Cerebellar cortex (tissue), 1 donor: ENCODE measurements at places on chromosomes 12 and 14.

DNA sequence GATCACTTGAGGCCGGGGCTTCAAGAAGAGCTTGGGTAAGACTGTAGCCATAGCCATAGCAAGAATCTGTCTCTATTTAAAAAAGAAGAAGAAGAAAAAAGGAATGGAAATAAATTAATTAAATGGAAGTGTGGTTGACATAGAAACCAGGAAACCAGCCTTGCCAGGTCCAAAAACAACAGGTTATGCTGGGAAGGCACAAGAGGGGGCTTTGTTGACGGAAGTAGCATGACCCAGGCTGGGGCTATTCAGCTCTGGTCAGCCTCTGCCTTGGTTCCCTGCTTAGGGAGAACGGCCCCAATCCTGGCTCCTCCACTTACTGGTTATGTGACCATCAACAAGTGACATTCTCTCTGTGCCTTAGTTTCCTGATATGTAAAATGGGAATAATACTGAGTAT is 14.4 kb upstream of the GPR68 start:
- no peak for DNase-seq

DNA sequence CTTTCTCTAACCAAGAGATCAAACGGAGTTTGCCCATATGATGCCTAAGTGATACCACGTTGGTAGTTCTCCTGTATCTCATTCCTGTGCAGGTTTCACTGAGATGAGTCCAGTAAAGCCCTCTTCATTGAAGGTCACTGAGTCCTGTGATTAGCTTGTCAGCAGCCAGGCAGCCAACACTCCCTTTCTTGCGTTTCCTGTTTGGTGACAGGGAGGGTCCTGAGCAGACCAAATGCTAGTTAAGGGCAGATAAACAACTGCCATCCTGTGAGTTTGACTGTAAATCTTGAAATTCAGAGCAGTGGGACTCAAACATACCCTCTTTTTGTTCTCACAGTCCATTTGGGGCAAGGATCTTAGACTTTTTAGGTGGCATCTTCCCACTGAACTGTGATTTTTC is 39.4 kb downstream of the ZNF641 start:
- no peak for DNase-seq

GRCh38 chr12:92027243-92027642 is 118.4 kb downstream of the BTG1 start:
- DNase-seq = no peak

- DNase-seq = no peak
Observed at GRCh38 chr12:44677724-44678123, 198.4 kb downstream of the NELL2 start.

DNA sequence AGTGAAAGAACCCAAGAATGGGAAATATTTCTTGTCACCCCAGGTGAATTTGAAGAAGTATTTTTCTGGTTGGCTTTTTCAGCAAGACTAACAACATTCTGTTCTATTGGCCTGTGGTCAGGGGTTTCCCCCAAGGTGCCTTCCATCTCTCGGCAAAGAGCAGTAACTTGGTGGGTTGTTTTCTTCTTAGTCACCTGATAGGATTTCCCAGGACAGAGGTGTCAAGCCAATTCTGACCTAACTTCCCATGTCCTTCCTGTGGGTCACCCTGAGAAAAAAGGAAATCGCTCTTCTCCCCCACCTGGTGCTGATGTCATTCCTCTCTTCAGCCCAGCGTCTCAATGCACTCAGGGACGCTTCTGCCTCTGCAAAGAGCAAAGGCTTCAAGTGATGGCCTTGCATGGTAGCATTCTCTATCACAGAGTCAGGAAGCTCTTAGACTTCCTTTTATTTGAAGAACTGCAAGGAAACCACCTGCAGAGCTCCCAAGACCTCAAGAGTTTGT is 16.1 kb upstream of the IFNG start:
- no peak for DNase-seq

- DNase-seq = no peak
Observed at GRCh38 chr12:48739618-48740269, 23.2 kb upstream of the CCNT1 start.

DNA sequence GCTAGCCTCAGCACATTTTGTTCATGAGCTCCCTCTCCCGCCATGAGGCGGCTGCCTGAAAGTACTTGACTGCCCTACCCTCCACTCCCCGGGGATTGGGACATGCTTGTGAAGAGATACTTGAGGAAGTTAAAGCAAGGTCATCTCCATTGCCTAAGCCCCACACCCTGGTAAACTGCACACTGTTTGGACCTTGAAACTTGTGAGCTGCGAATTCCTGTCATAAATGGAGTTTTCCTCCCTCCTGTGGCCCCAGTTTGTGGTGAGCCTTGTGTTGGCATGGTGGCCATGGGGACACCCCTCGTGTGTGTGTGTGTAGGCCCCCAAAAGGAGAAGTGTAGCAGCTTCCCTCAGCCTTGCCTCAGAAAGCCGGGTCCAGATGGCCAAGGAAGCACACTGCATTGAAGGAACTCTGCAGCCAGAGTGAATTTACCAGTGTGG is 395.5 kb downstream of the ZFP36L1 start:
- no peak for DNase-seq

- DNase-seq = no peak
Observed at GRCh38 chr12:6069437-6070093, 54.9 kb downstream of the VWF start.

DNA sequence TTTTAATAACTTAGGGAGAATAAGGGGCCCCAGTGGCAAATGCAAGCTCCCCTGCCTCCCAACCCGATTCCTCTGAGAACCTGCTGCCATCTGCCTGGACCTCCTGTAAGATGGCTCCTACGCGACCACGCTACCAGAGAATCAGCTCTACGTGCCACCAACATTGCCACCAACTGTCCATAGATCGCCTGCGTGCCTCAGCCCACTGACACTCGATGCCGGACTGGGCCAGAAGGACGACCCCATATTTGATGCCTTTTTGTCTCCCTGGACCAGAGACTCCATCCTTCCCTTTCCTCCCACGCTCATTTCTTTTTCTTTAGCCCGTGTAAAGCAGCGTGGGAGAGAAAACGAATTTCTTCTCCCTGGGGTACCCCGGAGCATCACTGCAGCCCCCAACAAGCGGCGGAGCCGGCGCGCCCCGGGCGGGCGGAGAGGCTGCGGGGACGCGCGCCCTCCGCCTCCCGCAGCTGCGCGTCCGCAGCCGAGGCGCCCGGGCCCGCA is 565 bp upstream of the KLHL42 start:
- DNase-seq = peak; percentile 58

GRCh38 chr12:131066207-131066885 is 112.6 kb downstream of the ADGRD1 start:
- no peak for DNase-seq

- DNase-seq = no peak
Observed at GRCh38 chr14:65966188-65966587, 520.0 kb upstream of the CCDC196 start.

- DNase-seq = peak; percentile 79
Observed at GRCh38 chr14:20679907-20680306, 4.5 kb upstream of the RNASE4 start.

GRCh38 chr14:34749408-34749807 is 35.0 kb upstream of the CFL2 start:
- no peak for DNase-seq

- peak; percentile 89 for DNase-seq
Observed at GRCh38 chr12:15599266-15600037, 189.7 kb downstream of the EPS8 start.

GRCh38 chr14:72869407-72870329 is 24.2 kb downstream of the DPF3 start:
- no peak for DNase-seq

DNA sequence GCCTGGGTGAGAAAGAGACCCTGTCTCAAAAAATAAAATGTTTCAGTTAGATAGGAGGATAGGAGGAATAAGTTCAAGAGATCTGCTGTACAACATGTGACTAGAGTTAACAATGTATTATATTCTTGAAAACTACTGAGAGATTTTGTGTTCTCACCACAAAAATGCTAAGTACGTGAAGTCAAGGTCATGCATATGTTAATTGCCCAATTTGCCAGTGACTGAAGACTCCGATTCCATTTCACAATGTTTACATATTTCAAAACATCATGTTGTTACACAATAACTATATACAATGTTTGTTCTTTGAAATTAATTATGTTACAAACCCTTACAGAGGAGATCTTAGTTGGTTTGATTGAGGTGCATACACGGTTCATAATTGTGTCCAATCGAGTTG is 52.1 kb downstream of the SLC15A4 start:
- DNase-seq = no peak

GRCh38 chr12:98421316-98421715 is 94.1 kb upstream of the TMPO start:
- peak; percentile 72 for DNase-seq

GRCh38 chr14:70002589-70003346 is 123.6 kb downstream of the SMOC1 start:
- no peak for DNase-seq

DNA sequence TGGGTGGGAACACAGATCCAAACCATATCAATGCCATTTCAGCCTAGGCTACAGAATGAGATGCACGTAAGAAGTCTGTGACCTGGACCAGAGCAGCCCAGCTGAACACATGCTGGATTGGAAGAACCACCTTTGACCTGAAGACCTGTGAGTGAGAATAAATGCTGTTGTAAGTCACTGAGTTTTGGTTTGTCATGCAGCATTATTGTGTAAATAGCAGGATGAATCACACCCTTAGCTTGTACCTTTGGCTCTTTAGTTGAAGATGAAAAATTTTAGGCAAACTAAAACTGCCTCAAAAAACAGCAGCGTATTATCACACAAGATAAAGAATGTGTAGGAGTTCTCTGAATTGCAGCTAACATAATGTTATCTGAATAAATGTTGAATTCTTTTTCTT is 199.4 kb upstream of the LRIG3 start:
- no peak for DNase-seq

GRCh38 chr14:59627011-59627520 is 50.5 kb upstream of the CCDC175 start:
- peak; percentile 69 for DNase-seq

- DNase-seq = no peak
Observed at GRCh38 chr12:95237315-95237714, 19.7 kb downstream of the VEZT start.

GRCh38 chr12:80811957-80812708 is 95.4 kb downstream of the MYF5 start:
- DNase-seq = no peak

DNA sequence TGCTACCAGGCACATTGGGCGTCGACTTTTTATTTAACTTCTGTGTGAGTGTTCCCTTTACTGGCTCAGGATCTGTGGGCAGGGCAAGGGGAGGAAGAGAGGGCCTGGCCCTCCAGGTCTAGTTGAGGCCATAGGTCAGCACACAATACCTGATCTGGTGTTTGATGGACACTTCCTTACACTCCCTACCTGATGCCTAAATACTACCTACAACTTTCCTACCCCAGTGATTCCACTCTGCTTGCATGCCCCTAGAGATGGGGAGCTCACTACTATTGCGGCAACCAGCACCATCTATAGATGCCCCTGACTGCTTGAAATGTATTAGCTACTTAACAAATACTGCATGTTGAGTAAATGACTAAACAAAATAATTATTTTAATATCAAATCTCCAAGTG is 20.8 kb upstream of the BEGAIN start:
- no peak for DNase-seq

DNA sequence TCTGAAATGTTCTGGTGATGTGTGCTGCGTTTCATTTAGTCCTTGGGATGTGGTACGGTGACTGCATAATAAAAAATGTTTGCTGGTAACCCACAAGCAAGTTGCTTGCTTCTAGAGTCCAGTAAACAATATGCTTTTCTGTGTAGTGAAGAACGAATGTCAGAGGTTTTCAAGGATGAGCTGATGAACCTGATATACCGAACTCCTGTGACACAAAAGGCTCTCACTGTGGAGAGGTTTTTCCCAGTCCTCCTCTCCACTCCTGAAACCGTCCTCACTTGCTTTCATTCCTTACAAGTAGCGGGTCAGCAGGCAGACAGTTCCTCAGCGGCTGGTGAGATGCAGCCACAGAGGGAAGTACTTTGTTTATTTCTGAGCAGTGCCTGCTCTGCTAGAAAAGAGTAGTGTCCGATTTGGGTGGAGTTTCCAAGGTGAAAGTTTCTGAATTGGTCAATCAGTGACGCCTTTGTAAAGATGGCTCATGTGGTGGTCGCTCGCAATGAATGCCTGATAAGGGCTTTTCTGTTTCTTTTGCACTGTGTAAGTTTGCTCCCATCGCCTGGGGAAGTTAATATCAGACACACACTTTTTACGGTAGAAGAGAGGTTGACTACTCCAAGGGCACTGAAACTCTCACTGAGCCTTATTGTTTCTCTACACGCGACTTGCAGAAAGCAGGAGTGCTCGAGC is 3.0 kb downstream of the ETV6 start:
- DNase-seq = no peak

DNA sequence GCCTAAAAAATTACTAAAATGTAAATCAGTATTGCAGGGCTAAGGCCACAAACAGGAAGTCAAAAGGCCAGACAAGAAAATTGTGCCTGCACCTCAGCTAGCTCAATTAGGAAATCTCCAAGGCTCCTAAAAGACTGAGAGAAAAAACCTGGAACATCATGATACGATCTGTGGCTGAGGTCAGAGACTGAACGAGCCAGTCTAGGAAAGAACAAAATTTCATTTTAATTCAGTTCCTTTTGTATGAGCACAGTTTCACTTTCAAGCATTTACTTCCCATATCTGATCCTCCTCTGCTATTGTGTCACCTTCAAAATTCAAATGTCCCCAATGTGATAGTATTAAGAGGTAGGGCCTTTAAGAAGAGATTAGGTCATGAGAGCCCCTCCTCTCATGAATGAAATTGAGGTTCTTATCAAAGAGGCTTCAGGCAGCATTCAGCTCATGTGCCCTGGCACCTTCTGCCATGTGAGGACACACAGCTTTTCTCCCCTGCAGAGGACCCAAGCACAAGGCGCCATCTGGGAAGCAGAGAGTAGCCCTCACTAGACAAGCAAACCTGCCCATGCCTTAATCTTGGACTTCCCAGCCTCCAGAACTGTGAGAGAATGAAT is 14.8 kb downstream of the PRKAB1 start:
- DNase-seq = no peak

- no peak for DNase-seq
Observed at GRCh38 chr12:65464930-65465329, 186.4 kb downstream of the MSRB3 start.

DNA sequence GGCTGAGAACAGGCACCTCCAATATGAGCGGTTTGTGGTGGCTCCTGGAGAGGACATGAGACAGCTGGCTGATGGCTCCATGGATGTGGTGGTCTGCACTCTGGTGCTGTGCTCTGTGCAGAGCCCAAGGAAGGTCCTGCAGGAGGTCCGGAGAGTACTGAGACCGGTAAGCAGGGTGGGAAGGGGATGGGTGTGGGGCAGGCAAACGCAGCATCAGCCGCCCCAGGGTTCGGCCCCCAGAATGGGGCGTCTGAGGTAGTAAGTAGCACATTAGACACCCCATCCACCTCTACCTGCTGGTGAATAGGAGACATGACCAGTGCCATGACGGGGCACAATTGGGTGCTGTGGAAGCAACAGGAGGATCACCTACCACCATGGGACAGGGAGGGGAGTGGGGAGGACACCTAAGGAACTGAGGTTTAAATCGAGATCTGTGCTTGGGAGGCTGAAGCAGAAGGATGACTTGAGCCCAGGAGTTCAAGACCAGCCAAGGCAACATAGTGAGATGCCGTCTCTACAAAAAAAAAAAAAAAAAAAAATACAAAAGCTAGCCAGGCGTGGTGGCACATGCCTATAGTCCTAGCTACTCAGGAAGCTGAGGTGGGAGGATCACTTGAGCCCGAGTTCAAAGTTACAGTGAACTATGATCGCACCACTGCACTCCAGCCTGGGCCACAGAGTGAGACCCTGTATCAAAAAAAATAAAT is 25.5 kb downstream of the ITGA7 start:
- DNase-seq = no peak

GRCh38 chr12:30782316-30783173 is 27.8 kb upstream of the CAPRIN2 start:
- DNase-seq = no peak

- DNase-seq = no peak
Observed at GRCh38 chr14:94143711-94144110, 14.3 kb upstream of the IFI27L2 start.

GRCh38 chr14:63951021-63951420 is 98.2 kb downstream of the SYNE2 start:
- no peak for DNase-seq
